AG09319 (cell line): ENCODE measurements at places on chromosomes 3 and 15.

- no peak for DNase-seq
These were observed 399.9 kb downstream of the PDCD6IP start for GRCh38 chr3:34198309-34198708.

- peak; percentile 52 for DNase-seq
These were observed 252.7 kb upstream of the ZPLD1 start for GRCh38 chr3:102182162-102182561.

- no peak for DNase-seq
These were observed 193.3 kb downstream of the CD47 start for GRCh38 chr3:107897471-107898061.

DNA sequence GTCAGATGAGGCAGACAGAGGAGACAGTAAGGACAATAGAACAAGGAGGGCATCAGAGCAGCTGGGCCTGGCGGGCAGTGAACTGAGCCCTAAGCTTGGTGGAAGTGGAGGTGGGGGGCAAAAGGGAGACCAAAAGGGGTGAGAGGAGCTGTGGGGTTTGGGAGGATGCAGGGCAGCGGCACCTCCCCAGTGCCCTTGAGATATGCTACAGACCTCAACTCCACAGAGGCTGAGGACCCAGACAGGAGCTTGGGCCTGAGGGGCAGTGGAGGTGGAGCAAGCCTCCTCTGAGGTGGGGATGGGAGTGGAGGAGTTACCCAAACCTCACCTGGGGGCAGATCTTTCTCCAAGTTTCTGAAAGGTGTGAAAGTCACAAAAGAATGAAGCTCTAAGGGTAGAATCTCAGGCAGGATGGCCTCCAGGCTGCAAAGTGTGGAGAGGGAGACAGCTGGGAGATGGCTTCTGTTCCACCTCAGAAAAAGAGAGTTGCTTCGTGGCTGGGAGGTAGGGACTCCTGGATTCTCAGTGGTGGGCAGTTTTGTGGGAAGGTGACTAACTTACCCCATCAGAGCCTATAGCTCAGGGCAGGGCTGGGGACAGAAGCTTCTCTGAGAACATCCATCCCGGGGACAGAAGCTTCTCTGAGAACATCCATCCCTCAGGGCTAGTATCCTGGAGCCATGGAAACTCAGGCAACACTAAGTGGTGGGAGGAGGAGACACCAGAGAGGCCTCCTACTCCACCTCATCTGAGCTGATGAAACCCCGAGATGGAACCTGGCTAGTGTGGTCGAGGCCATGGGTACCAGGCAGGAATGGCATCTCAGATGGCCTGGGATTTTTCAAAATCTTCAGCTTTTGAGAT is 2.3 kb upstream of the CLK3 start:
- no peak for DNase-seq

- no peak for DNase-seq
These were observed 42.7 kb downstream of the HHLA2 start for GRCh38 chr3:108338901-108339545.

DNA sequence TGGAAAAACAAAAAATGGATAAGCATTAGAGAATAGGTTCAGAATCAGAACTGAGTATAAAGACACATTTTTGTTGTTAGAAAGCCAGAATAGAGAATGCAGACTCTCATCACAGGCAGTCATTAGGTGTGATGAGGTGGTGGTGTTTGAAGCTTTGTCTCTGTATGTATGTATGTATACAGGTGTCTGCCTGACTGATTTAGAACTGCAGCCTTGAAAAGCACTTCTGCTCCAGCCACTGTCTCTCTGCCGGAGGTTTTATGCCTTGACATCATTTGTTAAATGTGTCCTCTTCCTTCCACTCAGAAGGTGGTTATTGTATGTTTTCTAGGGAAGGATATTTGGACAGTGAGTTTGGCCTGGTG is 80.7 kb upstream of the ZBED2 start:
- DNase-seq = no peak
